ENCODE measurements at places on chromosomes 7 and 10. TPM values are rescaled to one million over a fixed set of nuclear protein-coding genes. Genes with fewer than 3 reads are reported as not detected.
A peak's percentile ranks its signal among the peaks of the same experiment; 100 is the strongest.

Gene NEUROD6
- not detected for total RNA-seq

Gene AVPI1
- 25.6 TPM for total RNA-seq

Gene TMEM213
- total RNA-seq = not detected

GRCh38 chr10:122949296-122949695 is 4.7 kb downstream of the C10orf88 start:
- no peak for DNase-seq
- H3K36me3 ChIP-seq = peaks cover 5% of the 10 kb centered on the region
- no peak overlapping the region for H3K4me3 ChIP-seq
- no peaks in the 10 kb centered on the region for H3K27me3 ChIP-seq

- DNase-seq = no peak
- peaks cover 18% of the 10 kb centered on the region for H3K4me1 ChIP-seq
- no peaks in the 10 kb centered on the region for H3K36me3 ChIP-seq
- H3K4me3 ChIP-seq = peak overlapping the region; percentile 83
Observed at GRCh38 chr7:15687546-15688278, 1.2 kb upstream of the MEOX2 start.

GRCh38 chr7:153523320-153524015 is 528.7 kb upstream of the DPP6 start:
- no peaks in the 10 kb centered on the region for H3K4me1 ChIP-seq
- no peak overlapping the region for H3K4me3 ChIP-seq
- H3K27ac ChIP-seq = no peak overlapping the region
- H3K36me3 ChIP-seq = no peaks in the 10 kb centered on the region
